T1000 (cell line): ENCODE measurements at places on chromosomes 12 and 14.

- DNase-seq: no peak
Observed at GRCh38 chr12:68831751-68832503, 23.9 kb downstream of the MDM2 start.

DNA sequence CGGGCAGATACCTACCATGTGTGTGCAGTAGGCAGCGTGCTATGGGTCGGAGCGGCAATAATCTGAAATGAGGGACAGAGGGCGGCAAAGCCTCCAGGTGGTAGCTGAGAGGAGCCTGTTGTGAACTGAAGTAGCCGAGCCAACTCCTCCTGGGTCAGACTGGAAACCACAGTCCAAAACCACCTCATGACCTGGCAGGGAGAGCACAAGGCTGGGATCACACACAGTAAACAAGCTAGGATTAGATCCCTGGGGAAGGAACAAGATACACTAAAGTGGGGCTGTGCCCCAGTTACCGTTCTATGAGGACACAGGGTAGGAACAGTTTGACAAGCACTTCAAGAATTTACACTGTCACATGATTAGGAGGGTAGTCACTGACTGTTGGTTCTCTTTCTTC, 49.0 kb downstream of the AREL1 start:
- no peak for DNase-seq

- no peak for DNase-seq
Observed at GRCh38 chr12:128940974-128941373, 87.7 kb downstream of the GLT1D1 start.

DNA sequence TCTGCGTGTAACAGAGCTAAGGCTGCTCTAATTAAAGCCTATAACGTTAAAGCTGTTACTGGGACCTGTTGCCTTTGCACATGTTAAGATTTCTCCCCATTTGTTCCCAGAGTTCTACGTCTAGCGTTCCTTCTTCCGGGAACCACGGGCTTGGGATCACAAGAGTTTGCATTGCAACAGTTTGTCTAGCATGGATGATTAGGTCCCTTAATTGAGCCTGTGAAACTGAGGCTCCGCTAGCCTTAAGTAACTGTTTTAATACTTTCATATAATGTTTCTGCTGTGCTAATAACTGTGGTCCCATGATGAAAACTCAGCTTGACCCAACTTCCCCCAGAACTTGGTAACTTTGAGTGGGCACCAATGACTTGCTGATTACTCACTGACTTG, 16.7 kb upstream of the LYZ start:
- DNase-seq: no peak

GRCh38 chr14:92651106-92651757, 97.2 kb downstream of the LGMN start:
- no peak for DNase-seq

- DNase-seq: no peak
Observed at GRCh38 chr12:125860672-125861288, 795.5 kb downstream of the AACS start.

DNA sequence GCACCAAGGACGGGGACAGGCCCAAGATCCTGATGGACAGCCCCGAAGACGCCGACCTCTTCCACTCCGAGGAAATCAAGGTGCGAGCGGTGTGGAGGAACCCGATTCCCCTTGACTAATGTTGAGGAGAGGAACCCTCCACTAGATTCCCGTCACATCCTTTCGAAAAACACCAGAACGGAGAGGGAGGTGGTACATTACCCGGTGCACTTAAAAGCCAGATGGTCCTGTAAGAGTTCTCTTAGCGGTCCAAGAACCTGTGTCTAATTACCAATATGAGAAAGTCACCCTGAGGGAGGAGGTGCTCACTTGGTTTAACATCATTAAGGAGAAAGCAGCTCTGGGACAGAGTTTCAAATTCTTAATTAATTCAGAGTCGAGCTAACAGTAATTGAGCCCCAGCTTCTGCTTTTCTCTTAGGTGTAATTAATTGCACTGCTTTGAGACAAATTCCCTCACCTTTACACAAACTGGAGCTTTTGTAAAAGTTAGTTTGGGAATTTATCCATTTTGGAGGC, 450 bp downstream of the PRKAB1 start:
- DNase-seq: no peak

DNA sequence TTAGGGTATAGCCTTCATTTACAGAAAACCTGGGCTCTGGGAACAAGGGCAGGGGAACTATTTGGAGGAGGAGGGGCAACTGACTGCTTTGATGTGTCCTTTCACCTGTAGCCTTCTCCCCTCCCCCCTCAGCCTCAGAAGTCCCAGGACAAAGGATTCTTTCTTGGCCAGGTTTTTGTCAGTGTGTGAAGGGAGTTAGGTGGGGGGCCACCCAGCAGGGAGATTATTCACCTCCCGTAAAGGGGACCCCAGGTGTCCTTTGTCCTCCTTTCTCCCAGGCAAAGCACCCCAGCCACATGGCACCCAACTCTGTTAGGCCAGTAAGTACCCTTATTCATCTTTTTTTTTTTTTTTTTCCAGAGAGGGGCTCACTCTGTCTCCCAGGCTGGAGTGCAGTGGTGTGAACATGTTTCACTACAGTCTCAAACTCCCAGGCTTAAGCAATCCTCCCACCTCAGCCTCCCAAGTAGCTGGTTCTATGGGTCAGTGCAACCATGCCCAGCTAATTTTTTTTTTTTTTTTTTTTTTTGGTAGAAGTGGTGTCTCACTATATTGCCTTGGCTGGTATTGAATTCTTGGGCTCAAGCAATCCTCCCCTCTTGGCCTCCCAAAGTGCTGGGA, 723 bp upstream of the NFE2 start:
- DNase-seq: no peak

DNA sequence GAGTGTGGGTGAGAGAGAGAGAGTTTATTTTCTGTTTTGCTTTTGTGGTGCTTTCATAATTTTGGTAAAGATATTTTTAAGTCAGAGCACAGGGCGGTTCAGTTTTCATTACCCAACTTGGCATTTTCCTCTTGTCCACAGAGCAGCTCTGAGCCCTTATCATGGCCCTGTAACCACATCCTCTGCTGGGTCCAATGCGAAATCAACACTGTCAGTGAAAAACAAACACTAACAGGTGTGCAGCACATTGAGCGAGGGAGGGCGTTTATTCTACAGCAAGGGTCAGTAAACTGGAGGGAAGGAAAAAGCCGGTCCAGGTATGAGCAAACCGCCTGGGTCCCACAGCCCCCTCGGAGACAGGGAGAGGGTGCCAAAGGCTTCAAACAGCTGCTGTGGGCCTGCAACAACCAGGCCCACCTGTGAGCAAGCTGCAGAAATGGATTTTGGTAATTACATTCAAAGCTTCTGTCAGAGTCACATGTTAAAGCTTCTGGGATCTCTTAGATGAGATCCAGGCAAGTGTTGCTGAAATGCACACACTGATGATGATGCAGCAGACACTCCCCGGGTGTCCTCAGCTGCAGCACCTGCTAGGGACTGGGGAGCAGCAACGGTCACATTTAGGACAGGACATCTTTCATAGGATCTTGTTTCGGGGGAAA, 132.7 kb upstream of the DYRK2 start:
- DNase-seq: no peak

GRCh38 chr12:111442301-111443045, 36.8 kb downstream of the SH2B3 start:
- DNase-seq: no peak

DNA sequence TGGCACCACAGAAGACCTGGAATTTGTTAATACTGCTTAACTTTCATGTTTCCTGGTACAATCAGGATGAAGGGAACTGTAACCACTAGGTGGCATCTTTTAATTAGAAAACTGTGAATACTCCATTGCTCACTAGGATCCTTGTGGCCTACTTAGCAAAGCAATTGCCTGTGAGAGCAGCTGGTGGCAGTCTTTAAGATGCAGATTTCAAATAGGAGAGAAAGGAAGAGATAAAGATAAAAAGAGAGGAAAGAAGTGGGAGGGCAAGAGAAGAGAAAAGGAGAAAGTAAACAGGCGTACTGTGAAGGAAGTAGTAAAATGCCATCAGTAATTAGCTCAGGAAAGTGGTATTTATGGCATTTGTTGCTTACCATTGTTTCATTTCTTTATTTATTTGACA, 114.5 kb downstream of the RAD51B start:
- DNase-seq: no peak

DNA sequence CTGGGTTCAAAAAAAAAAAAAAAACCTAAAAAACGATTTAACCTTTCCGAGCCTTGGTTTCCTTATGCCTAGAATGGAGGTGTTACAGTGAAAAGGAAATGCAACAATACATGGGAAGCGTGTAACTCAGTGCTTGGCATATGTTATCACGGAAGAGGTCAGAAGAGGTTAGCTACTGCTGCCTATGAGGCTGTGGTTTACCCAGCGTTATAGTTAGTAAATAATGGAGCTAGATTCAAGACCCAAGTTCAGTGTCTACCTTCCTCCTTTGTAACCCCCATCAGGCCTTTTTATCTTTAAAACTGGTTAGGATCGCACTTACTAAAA, 839 bp downstream of the IFT43 start:
- DNase-seq: no peak

DNA sequence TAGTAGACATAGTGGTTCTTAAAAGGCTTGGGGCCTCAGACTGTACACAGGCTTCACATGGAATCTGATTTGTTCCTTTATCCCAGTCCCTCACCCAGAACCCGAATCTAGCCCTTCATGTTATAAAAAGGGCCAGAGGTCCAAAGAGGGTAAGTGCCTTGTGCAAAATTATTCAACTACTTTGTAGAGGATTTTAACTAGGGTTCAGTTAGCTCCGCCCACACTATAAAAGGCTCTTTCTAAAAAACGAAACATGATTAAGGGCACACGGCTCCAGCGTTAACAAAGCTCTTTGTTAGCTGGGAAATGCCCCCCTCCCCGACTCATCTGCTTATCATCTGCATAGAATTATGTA, 3.2 kb upstream of the SOCS2 start:
- DNase-seq: no peak

DNA sequence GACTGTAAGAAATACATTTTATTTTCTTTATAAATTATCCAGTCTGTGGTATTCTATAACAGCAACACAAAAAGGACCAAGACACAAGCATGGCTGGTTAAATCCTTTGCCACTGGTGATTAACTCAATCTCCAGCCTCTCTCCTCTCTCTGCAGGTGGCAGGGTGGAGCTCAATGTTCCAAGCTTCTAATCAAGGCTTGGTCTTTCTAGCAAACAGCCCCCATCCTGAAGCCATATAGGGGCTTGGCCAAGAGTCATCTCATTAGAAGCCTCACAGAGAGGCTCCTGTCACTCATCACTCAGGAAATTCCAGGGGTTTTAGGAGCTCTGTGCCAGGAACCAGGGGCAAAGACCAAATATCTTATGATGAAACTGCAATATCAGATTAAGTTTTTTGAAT, 12.0 kb downstream of the C12orf75 start:
- DNase-seq: no peak

- no peak for DNase-seq
Observed at GRCh38 chr12:13112968-13113367, 9.5 kb upstream of the GSG1 start.

DNA sequence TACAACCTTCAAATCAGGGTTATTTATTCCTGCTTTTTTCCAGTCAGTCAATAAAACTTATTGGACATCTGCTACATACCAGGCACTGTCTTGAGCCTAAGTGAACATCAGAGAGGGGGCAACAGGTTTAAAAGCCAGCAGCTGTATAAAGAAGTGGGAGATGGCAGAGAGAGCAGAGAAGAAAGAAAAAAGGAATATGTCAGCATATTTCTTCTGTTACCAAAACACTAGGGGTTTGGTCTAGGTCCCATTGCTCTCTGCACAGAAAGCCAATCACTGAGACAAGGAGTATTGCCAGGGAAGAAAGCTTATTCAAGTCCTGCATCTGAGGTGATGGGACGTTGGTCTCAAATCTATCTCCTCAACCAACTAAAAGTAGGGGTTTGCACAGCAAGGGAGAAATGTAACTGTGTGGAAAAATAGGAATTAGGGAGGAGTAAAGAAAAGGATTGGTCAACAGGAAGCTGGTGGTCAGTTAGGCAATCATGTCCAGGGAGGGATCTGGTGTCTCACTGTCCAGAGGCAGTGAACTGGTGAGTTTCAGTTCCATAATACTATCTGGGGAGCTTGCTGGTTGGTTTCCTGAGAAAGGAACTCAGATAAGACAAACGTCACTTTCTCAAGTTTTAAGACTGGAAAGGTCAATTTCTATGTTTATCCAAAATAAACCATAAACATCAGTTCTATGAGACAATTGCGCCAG, 107.5 kb downstream of the PHLDA1 start:
- no peak for DNase-seq

- no peak for DNase-seq
Observed at GRCh38 chr12:24776861-24777260, 172.0 kb downstream of the BCAT1 start.

DNA sequence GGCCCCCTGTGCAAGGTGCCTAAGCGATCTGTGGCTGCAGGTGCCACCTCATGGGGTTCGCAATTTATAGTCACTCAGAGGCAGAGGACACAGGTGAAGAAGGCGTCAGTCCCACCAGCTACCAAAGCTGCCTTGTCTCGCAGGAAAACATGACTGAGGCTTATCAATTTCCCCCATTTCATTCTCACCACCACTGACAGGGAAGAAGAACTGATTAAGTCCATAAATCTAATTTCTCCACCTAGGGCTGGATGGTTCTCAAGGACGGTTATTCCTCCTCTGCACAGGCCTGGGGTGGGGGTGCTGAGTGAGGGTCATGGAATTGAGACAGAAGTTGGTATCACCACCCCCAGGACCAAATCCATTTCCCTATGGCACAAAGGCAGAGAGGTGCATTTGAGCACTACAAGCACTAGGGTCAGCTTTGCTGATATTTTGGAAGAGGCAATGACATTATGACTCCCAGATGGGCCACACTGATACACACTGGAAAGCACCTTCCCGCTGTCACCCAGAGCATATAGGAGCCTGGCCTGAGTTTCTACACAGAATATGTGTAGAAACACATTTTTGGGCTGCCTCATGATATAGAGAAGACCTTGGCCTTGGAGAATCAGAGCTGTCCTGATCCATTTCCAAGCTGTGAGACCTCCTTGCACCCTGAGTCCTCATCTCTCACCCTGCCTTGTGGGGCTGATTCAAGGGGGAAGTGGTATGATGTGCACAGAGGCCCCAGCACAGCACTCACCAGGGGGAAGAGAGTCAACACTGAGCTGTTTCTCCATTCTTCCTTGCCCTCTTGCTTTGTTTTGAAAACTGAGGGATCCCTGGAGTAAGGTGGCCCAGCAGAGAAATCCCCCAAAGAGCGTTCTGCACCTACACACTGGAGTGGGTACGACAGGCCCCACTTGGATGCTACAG, 59.4 kb downstream of the PITPNM2 start:
- DNase-seq: no peak

- DNase-seq: no peak
Observed at GRCh38 chr12:9872162-9872561, 3.0 kb upstream of the CLEC2B start.

DNA sequence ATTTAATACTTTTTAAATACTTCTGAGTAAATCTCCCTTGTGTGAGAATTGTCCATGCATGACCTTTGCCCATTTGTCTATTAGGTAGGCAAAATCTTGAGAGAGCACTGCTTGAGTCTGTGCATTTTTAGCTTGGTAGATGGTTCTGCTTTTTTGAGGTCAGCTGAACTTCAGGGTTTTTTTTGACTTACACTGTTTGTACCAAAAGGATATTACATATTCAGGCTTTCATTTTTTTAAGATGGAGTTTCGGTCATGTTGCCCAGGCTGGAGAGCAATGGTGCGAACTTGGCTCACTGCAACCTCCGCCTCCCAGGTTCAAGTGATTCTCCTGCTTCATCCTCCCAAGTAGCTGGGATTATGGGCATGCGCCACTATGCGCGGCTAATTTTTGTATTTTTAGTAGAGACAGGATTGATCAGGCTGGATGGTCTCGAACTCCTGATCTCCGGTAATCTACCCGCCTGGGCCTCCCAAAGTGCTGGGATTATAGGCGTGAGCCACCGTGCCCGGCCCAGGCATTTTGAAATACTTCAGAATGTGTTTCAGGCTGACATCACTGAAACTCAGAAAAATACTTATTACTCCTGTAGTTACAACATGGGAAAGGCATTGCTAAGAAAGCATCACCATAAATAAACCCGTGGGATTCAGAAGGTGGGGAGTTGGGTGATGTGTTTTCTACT, 11.1 kb downstream of the RASSF3 start:
- DNase-seq: no peak
